MCF 10A (cell line): ENCODE measurements at places on chromosomes 7 and 10.

DNA sequence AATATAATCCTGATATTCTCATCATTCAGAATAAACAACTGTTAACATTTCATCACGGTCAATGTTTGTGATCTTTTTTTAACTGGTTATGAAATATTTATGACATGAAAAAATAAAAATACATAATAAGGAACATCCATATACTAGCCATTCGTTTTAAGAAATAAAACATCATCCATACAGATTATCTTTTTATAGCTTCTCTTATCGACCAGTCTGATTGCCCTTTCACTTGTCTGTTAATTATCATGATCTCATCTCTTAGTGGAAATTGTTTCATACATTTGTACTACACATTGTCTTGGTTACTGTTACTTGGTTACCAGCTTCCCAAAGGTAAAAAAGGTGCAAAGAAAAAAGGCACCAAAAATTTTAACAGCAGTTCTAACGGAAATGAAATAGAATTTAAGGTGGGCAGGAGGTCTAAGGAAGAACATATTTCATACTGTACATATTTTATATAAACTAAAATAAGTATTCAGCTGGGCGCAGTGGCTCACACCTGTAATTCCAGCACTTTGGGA is 8.4 kb downstream of the ARHGAP21 start:
- no peak for DNase-seq

GRCh38 chr10:76444034-76444800 is 1012.8 kb downstream of the LRMDA start:
- no peak for DNase-seq

- peak; percentile 39 for DNase-seq
Observed at GRCh38 chr10:31929261-31930022, 811 bp upstream of the ARHGAP12 start.

DNA sequence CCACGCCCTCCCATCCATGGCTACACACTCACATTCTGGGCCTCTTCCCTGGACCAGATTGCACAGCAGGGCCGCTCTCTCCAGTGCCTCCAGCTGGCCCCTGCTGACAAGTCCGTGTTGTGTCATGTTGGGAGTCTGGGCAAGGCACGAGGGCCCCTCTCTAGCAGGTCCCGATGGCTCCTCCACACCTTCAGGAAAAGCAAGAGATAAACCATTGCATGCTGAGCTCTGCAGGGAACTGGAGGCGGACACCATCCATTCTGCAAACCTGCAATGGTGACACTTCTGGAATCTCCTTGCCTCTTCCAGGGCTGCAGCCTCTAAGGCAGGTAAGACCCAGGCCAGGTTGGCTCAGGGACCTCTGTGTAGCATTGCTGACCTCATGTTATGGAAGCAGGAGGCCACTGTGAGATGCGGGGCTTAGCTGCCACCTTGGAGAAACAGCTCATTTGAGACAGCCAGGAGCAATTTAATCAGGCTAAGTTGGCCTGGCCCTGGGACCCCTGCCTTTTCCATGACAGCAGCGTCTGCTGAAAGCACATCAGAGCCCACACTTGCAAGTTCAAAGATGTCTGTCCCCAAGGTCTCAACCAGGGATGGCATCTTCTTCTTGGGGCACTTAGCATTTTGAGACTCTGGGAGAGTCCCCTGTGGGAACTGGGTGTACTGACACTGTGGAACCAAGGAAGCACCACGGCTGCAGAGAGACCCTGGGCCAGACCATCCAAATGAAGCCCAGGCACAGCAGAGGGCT is 34.2 kb upstream of the LEP start:
- DNase-seq = no peak

GRCh38 chr7:117808341-117808757 is 64.9 kb downstream of the CTTNBP2 start:
- DNase-seq = peak; percentile 57

- peak; percentile 72 for DNase-seq
Observed at GRCh38 chr7:92691578-92691977, 101.4 kb upstream of the FAM133B start.

GRCh38 chr7:111953611-111954010 is 252.6 kb downstream of the DOCK4 start:
- DNase-seq = peak; percentile 51

GRCh38 chr10:57849691-57850357 is 417.9 kb downstream of the IPMK start:
- DNase-seq = peak; percentile 38

DNA sequence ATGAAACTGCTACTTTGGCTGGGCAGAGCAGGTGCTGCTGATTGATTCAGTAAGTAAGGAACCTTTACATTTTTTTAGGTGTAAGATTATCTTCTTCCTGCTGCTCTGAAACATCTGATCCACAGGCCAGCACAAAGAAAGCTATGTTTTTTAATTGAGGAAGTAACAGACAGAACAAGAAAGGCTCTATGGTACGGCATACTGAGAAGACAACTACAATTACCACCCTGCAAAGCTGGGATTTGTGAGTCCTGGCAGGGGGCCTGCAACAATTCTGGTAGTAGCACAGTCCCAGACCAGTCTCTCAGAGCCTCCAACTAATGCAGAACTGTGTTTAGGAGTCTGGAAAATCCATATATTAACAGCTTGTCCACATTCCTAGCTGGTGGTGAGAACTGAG is 103.0 kb upstream of the LRRTM3 start:
- no peak for DNase-seq

- DNase-seq = no peak
Observed at GRCh38 chr7:44998153-44998871, 1.7 kb upstream of the CCM2 start.

DNA sequence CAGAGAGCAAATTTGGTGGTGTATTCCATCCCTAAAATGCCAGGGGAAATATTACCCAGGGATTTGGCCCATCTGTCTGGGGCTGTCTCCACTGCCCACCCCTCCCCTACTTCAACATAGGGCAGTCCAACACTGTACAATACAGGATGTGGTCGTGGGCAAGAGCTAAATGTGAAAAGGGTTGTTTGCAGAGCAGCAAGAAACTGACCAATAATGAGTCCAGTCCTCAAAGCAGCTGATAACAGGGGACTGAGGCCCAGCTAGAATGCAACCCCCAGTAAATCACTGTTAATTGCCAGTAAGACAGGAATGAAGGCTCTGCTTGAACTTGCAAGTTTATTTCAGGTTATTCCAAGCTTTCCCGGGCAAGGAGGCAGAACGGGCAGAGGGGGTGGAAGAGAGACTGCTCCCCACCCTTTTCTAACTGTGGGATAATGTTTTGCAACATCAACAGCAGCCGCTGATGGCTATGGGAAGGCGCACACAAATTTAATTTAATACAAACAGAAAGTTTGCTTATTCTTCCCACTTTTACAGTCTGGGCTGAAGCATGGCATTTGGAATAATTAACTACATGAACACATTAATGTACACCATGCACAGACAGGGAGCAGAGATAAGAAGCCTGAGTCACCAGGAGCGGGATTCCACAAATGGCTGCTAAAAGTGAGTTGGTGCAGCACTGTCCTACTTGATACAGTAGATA is 36.8 kb downstream of the AFAP1L2 start:
- no peak for DNase-seq

GRCh38 chr7:120185940-120186682 is 86.9 kb upstream of the KCND2 start:
- no peak for DNase-seq

DNA sequence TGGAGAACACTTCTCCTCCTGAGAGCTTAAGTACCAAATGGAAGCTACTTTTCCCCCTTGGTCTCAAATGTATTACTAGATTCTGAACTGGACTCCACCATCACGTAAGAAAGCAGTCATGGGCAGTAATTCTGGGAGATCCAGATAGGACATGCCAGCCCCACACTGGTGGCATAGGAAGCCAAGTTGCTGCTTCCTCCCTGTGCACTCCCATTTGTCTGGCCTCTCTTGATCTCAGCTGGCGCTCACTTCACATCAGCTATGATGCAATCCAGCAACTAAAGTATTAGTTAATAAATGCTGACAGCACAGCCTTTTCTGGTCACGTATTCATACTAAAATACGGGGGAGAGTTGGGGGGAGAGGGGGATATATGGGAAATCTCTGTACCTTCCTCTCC is 3.4 kb upstream of the IL6 start:
- no peak for DNase-seq

DNA sequence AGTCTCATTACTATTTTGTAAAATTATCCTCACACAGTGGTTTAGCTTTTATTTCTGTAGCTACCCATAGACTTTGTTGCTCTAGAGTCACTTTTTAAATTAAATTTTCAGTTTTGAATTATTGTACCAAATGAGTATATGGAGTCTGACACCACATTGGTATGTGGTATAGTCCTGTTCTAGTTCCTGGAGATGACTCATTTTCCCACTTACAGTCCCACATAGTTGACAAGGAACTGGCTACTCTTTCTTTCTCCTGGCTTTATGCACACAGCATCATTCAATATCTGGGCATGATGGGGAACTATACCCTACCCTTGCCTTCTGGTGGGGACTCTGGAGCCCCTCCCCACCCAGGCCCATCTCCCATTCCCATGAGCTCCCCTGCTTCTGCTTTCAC is 92.6 kb upstream of the RAB11FIP2 start:
- no peak for DNase-seq

GRCh38 chr7:27188386-27189294 is 3.6 kb upstream of the HOXA11 start:
- no peak for DNase-seq
